LNCaP clone FGC (cell line): ENCODE measurements at places on chromosomes 12 and 14.

GRCh38 chr12:112020947-112021457, 7.8 kb downstream of the ERP29 start:
- DNase-seq: no peak

DNA sequence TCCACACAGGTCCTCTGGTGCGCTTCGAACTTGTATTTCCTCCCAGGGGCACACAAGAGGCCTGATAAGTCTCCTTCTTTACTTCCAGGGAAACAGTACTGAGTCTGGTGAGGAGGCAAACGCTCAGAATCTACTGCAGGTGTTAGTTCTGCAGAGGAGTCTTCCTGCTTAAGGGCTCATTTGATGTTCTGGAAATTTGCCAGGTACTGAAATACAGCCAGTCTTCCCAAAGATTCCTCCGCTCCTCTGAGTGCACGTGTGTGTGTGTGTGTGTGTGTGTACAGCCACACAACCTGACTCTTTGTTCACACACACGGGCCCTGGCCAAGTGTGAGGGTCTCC, 92.0 kb downstream of the FBXL14 start:
- no peak for DNase-seq

DNA sequence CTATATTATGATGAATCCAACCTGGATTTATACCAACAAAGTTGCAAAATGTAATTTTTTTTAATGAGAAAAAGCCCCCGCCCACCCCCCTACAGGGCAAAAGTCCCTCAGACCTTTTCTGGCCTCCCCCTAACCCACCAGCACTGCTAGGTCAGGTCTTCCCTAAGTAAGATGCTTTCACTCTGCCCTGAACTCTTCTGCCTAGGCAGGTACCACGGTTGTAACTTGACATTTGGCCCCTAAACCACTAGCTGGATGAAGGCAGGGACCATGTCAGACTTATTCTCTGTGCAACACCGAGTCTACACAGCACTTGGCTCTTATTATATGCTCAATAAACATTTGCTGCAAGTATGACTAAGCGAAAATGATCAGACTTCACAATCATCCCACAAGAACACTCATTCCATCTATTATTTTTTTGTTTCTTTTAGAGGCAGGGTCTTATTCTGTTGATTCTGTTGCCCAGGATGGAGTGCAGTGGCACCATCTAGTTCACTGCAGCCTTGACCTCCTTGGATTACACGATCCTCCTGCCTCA, 63.2 kb downstream of the SPRING1 start:
- no peak for DNase-seq

- DNase-seq: no peak
These were observed 6.8 kb downstream of the SIX6 start for GRCh38 chr14:60515511-60516289.

- no peak for DNase-seq
These were observed 165.0 kb downstream of the SRGAP1 start for GRCh38 chr12:64009321-64010068.

GRCh38 chr14:99910337-99911309, 117.4 kb downstream of the EML1 start:
- no peak for DNase-seq

DNA sequence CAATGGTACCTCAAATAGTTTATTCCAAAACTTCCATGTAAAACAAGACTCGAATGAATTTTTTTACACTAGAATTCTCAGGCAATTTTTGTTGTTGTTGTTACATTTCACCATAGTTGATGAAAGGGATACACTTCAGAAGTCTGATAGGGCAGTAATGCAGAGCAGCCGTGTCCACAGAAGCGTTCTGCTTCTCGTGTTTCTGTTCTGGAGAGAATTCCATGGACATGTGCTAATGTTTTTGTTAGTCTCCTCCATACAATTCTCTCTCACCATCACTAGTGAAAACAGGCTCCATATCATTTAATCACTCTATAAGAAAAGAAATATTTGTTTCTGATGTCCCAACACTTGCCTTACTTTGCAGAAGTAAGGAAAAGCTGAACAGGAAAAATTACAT, 606.1 kb downstream of the SLC16A7 start:
- DNase-seq: no peak

DNA sequence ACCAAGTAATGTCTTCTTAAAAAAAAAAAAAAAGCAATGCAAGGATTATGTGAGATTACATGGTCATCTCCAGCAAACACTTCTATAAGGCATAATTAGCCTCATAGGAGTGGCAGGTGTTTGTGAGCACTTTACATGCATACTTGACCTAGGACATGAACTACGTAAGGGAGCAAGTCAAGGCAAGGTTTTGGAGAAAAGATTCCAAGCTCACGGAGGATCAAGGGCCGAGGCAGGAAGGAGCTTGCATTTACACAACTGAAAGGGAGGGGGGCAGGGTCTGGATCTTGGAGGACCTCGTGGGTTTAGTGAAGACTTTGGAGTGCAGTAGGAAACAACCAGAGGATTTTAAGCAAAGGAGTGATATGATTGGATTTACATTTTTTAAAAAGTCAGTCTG, 112.5 kb downstream of the CCER1 start:
- no peak for DNase-seq

DNA sequence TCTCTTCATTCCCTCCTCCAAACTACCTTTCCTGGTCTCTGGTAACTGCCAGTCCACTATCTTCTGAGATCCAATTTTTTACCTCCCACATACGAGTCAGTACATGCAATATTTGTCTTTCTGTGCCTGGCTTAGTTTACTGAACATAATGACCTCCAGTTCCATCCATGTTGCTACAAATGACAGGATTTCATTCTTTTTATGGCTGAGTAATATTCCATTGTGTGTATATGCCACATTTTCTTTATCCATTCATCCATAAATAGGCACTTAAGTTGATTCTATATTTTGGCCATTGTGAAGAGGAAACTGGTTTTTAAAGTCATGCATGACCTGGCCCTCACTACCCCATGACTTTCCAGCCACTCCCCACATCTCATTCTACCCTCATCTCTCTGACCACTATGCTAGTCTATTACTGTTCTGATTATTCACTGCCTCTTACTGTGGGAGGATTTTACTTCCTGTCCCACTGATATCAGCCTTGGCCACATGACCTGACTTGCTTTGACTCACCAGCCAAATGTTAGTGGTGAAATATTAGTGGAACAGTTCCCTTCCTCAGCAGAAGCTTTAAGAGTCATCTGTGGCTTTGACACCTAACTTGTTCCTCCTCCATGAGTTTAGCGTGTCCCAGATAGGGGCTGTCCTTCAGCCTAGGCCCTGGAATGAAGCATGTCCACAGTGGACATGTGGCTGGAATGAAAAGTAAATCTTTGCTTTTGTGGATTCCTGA, 52.2 kb downstream of the GOLGA5 start:
- no peak for DNase-seq

DNA sequence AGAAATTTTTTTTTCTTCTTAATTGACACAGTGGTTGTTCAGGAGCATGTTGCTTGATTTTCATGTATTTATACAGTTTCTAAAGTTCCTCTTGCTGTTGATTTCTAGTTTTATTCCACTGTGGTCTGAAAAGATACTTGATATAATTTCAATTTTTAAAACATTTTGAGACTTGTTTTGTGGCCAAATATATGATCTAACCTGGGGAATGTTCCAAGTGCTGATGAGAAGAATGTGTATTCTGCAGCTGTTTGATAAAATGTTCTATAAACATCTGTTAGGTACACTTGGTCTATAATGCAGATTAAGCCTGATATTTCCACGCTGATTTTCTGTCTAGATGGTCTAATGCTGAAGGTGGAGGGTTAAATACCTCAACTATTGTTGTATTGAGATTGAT, 151.4 kb upstream of the IFNG-AS1 start:
- no peak for DNase-seq

DNA sequence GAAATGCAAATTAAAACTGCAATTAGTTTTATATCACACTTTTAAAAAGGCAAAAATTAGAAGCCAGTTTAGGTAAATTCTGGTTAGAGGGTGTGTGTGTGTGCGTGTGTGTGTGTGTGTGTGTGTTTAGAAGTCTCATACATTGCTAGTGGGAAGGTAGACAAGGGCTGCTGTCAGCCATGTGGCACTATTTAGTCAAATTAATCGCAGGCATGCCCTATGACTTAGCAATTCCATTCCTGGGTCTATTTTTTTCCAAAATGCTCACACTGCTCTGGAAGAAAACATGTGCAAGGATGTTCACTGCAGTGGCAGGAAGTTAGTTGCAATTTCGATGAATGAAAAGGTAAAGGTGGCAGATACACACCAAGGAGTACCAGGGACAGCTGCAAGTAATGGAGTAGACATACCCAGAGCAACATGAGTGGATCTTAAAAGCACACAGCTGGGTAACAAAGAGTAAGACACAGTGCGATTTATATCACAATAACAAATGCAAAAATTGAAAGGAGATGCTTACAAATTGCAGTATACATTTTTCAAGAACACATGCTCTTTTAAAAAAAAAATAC, 11.6 kb downstream of the CAPZA3 start:
- DNase-seq: no peak

- DNase-seq: no peak
These were observed 795.5 kb downstream of the C12orf50 start for GRCh38 chr12:87233671-87234070.

DNA sequence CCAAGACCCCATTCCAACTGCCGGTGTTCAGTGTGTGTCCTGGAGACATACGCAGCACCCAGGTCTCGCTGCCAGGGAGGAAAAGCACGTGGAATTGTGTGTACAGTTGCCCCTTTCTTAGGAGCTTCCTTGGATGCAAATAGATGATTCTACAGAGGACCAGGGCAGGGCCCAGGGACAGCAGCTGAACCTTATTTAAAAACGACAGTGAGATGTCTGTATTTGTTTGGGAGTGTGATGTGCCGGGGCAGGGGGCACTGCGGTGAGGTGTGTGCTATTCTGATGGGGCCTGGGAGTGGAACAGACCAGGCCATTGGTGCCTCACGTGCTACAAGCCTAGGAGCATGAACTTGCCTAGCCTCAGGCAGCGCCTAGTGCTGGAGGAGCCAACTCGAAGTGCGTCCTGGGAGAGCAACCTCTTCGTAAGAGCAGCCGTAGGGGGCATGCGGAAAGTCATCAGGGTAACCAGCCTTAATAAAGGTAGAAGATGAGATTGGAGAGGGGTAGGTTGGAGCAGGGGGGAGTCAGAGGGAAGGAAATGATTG, 98.3 kb upstream of the ESRRB start:
- DNase-seq: no peak

- no peak for DNase-seq
These were observed 83.2 kb downstream of the BCL11B start for GRCh38 chr14:99188731-99189191.

- no peak for DNase-seq
These were observed 20.0 kb downstream of the CKAP4 start for GRCh38 chr12:106227641-106228319.

DNA sequence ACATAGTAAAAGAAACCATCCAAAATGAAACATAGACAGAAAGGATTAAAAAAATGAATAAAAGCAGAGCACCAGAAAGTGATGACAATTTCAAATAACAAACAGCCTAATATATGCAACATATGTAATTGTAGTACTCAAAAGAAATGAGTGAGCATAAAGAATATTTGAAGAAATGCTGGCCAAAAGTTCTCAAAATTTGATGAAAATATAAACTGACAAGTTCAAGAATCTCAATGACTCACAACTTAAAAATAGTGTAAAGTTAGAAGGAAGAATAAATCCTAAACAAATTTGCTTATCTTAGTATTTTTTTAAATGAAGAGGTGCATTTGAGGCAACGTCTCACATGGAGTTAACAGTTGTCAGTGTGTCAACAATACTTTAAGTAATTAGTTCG, 498.9 kb downstream of the SLC6A15 start:
- no peak for DNase-seq

GRCh38 chr12:12612358-12612757, 682 bp downstream of the CREBL2 start:
- DNase-seq: no peak

- no peak for DNase-seq
These were observed 25.8 kb downstream of the GALNT16 start for GRCh38 chr14:69285661-69286255.

DNA sequence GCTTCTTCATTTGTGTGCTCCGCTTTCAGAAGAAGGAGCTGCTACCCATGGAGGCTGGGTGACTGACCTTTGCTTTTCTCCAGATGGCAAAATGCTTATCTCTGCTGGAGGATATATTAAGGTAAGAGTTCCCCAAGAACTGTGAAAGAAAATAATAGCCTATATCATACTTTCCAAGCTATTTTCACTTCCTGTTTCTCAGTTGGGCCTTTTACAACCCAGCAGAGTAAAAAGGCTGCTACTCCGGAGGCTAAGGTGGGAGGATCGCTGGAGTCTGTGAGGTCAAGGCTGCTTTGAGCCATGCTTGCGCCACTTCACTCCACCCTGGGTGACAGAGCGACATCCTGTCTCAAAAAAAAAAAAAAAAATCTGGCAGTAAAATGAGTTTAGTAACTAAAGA, 82.1 kb downstream of the APAF1 start:
- DNase-seq: no peak

GRCh38 chr12:64332296-64332695, 58.3 kb downstream of the C12orf56 start:
- DNase-seq: no peak

- DNase-seq: no peak
These were observed 32.1 kb downstream of the PRMT8 start for GRCh38 chr12:3523058-3523457.

DNA sequence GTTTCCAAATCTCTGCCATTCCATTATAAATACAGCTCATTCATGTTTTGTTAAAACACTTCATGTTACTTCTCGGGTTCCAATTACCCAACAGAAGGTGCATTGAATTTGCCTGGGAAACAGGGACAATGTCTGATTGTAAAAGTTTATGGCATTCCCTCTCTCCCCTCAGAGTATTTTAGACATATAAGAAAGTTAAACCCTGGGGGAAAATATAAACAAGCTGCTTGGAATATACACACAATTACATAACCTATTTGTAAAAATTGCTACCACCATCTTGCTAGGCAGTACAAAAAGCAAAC, 60.0 kb downstream of the BTG1 start:
- DNase-seq: no peak

DNA sequence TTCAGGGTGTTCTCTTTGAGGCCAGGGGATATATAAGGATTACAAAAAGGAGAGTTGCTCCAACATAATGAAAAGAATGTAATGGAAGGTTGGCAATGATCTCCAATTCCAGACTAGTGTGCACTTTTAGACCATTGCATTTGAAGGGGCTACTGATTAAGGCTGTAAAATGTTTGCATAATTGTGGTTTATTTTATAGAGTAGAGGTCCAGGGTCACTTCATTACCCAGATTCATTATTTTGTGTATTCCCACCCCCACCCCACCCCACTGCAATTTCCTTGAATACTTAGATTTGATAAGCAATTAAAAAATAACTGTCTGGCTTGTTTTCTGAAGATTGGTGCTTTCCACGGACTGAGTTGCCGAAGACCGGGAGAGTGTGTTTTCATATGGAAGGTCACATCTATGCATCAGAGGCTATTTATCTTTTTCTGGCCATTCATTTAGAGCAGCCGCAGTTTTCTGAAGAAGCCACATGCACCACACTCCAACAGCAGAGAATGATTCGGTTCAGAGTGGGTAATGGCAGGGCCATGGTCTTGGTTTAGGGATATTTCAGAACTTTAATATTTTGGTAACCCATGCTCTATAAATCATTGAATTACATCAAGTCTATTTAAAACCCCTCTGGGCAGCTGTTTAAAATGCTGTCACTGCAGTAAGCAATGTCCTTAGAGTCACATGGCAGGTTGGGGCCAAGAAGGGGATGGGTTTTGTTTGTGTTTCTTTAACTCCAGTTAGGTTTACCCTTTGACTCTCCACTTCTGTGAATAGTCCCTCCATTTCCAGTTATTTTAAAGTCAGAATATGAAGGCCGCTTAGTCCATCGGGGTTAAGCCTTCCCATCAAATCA, 94.6 kb downstream of the TMEM30B start:
- DNase-seq: no peak

GRCh38 chr12:53427905-53428594, 4.4 kb downstream of the AMHR2 start:
- DNase-seq: no peak

GRCh38 chr12:2776129-2776806, 18.5 kb upstream of the FKBP4 start:
- DNase-seq: no peak
